AG08396 (cell line): ENCODE measurements at places on chromosomes 5 and 9.

- DNase-seq = no peak
Observed at GRCh38 chr9:133104718-133105460, 16.2 kb downstream of the RALGDS start.

DNA sequence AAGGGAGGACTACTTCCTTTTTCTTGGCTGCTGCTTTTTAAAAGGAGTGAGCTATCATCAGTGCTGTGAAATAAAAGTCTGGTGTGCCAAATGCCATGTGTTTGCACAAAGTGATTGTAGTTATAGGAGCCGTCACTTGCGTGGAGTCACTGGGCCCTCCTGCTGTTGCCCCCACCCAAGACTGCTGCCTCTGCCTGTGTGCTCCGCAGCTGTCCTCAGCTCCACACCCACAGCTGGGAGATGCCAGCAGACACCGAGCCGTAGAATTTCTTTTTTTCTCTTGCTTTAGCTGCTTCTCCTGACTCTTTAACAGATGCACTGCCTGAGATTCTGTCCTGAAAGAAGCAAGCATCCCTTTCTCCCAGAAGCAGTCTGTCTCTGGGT lies 9.8 kb upstream of the GLE1 start:
- no peak for DNase-seq

DNA sequence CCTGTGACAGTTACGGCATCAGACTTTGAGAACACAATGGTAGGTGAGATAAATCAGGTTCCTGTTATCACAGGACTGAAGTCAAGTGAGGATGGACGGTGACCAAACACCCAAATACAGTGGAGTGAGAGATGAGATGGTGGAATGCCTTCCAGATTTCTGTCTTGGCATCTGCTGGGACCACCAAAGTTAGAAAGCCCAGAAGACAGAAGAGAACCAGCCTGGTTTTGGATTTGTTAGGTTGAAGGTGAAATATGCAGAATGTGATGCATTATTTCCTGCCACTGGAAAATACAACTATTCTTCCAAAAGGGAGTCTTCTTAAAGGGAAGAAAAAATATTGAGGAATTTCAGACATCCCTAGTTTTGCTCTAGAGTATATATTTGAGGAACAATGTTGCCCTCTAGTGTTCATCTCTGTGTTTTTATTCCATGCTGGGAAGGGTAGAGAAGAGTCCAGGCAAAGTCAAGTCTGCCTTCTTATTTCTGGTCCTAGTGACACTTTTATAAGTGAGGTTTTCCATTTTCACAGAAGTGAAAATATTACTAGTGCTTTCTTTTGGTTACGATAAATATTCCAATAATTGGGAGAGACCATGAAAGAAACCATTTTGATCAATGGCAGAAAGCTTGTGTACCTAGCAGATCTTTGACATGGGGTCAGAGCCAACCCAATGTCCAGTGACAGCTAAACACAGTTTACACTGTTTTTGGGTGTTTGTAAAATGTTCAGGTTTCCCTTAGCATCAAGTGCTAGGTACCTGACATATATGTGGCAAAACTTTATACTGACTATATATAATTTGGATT lies 142.3 kb upstream of the ANKH start:
- DNase-seq = no peak

DNA sequence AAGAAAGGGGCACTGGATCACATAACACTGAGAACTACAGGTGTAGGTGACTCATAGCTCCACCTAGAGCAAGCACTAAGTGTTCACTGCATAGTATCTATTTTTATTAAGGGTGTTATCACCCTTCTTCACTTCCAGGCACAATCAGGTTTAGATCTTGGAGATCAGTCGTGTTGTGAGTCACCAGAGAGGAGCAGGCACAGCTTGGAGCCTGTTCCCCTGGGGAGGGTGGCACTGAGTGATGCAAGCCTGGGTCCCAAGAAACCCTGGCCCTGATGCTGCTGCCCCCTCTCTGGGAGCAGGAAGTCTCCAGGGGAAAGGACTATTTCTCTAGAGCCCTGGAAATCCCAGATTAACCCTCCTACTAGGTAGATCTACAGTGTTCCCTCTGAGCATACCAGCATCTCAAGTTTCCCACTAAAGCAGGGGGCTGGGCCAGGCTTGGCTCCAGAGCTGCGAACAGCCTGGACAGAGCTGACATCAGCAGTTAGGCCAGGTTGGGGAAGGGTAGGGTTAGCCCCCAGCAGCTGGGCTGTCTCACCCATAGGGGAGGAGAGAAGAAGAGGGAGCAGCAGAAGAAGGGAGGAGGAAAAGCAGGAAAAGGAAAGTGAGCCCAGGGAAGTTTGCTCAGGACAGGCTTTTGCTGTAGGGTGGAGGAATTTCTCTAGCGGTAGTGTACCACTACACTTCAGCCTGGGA lies 28.1 kb upstream of the SPINK4 start:
- no peak for DNase-seq

DNA sequence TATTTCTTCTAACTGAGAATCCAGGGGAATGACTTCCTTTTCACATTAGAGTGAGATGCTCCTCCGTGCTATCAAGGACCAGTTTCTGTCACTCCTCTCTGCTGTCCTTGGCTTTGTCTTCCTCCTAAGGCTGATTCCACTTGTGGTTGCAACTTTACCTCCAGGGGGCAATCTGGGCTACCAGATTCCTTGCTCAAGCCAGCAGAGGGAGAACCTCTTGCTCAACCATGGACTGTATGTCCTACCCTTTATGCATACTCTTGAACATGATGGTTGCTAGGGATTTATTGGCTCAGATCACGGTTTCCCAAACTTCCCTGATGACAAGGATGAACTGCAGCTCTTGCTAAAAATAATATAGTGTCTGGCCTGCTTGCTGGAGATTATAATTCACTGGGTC lies 24.0 kb downstream of the NNT start:
- peak; percentile 65 for DNase-seq

DNA sequence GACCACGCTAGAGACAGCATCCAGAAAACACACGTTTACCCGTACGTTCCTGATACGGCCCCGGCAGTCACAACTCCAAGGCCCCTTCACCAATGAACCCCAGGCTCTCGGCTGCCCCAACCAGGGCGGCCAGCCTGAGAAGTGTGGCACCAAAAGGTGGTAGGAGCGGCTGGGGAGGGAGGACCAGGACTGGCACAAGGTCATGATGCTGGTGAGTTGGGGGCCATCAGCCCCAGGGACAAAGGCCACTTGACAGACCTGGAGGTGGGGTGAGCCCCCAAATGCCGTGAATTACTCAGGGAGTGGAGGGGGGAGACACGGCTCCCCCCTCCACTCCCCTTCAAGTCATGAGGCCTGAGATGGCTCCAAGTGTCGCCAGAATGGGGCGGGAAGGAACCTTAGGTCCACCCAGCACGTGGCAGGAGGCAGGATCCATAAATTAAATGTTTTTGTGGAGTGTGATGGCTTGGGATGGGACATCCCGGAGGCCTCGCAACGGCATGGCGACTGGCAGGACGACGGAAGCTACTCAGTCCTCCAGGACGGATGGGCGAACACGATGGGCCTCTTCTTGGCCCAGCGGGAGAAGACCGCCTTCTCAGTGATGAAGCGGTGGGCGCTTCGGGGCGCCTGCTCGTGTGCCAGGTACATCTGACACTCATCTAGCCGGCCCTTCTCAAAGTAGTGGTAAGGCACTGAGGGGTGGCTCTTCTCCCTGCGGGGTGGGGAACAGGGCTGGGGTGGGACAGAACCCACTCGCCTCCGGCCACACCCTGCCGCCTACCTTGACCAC lies 8.7 kb upstream of the ST6GALNAC6 start:
- DNase-seq = no peak

- DNase-seq = no peak
Observed at GRCh38 chr5:143582176-143582575, 178.7 kb upstream of the NR3C1 start.

DNA sequence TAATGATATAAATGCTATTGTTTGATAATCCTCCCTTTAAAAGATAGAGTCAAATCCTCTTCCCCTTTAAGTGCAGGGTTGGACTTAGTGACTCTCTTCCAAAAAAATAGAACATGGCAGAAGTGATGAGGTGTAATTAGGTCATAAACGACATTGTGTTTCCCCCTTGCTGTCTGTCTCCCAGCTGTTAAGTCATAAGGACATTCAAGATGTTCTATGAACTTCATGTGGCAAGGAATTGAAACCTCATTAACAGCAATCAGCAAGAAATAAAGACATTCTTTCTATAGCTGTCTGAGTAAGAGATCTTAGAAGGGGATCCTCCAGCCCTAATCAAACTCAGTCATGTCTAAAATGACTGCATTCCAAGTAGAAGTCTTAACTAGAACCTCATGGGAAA lies 3.3 kb upstream of the SLC25A46 start:
- DNase-seq = no peak

GRCh38 chr5:61534481-61535267 lies 202.6 kb downstream of the ZSWIM6 start:
- no peak for DNase-seq

GRCh38 chr9:125066839-125067619 lies 76.3 kb downstream of the SCAI start:
- peak; percentile 10 for DNase-seq

GRCh38 chr9:128178806-128179431 lies 12.5 kb downstream of the CIZ1 start:
- no peak for DNase-seq

- DNase-seq = no peak
Observed at GRCh38 chr5:140073296-140073695, 30.2 kb upstream of the NRG2 start.

DNA sequence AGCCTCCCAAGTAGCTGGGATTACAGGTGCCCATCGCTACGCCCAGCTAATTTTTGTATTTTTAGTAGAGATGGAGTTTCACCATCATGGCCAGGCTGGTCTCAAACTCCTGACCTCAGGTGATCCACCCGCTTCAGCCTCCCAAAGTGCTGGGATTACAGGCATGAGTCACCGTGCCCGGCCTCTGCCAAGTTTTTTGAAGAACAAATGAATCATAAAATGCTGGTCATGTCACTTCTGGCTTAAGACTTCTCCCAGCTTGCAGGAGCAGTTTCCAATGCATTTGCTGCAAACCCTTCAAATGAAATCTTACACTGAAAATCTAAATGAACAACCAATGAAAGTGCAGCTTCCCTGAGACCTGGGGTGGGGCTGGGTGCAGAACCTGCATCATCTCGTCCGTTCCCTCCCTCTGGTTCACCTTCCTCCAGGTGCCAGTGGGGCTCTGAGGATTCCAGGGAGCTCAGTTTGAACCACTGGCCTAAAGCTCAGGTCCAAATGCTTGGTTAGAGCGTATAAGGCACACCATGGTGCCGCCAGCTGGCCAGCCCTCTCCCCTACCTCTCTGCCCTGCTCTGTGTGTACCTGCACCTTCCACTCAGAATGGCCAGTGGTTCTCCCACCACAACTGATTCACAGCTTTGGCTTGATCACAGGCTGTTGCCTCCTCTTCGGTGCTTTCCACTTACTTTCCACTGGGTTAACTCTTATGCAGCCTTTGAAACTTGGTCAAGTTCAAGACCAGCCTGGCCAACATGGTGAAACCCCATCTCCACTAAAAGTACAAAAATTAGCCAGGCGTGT lies 39.8 kb upstream of the FUBP3 start:
- peak; percentile 49 for DNase-seq

GRCh38 chr9:125355601-125356000 lies 94.0 kb downstream of the GAPVD1 start:
- DNase-seq = no peak

GRCh38 chr9:89942643-89943042 lies 337.8 kb downstream of the GADD45G start:
- no peak for DNase-seq

DNA sequence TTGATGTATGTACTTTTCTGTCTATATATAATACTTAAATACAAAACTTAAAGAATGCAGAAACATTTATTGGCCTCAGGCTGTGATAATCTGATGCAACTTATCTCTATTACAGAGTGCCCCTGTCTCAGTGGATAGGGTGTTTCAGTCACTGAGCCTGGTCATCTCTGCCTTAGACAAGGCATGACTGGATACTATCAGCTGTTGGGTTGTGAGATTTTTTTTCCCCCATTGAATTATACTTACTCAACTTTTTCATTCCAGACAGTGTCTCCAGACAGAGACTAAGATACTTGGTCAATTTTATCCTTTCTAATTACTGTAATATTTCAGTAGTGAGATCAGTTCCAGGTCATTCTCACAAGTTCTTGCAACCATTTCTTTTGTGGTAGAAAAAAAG lies 26.7 kb downstream of the XRCC4 start:
- DNase-seq = no peak

GRCh38 chr5:153896117-153896516 lies 142.6 kb downstream of the FAM114A2 start:
- no peak for DNase-seq

DNA sequence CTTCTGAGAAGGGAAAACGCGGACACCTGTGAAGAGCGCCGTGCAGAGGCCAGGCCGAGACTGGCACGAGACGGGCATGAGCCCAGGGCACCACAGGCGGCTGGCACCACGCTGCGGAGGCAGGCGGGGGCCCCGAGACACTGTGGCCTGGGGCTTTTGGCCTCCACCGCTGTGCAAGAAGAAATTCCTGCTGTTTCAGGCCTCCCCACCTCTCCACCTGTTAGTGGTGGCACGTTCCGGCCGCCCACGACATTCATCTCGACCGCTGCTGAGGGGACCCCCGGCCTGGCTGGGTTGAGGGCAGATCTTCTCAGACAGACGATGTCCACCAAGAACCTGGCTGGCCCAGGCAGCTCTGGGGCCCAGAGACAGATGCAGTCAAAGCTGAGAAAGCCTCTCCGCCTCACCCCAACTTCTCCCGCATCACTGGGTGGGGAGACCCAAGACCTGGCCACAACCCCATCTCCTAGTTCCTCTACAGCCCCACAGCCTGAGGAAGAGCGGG lies 11.5 kb downstream of the NACC2 start:
- DNase-seq = no peak

DNA sequence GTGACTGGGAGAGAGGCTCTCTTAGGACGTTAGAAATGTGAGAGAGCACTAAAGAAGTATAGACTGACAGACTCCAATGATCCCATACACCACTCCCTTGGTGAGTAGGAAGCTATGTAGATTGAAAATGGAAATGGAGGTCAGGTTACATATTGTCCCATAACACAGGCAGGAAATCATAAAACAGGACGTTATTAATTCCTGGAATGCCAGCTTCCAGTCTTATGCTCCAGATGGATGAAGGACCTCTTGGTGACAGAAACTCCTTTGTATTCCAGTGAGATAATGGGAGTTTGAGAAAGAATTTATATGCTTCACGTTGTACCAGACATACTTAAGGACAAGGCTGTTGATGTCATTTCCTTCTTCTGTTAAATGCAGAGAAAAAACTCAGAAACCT lies 338.2 kb upstream of the ITGA1 start:
- DNase-seq = no peak

- peak; percentile 47 for DNase-seq
Observed at GRCh38 chr9:35605351-35606137, 482 bp downstream of the TESK1 start.

GRCh38 chr5:66989286-66989685 lies 207.3 kb downstream of the CD180 start:
- DNase-seq = peak; percentile 29

DNA sequence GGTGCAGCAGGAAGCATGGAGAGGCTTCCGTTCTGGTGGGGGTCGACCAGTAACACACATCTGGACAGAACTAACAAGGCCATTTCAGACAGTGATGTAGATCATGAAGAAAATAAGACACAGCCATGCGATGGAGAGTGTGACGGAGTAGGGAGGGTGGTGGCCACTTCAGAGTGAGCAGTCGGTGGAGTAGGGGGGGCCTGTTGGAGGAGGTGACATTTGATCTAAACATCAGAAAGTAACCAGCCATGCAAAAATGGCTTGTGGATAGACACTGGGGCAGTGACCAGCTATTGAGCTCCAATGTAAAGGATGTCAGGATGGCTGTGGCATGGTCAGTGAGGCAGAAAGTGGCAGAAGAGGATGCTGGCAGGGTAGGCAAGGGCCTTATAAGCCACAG lies 65.9 kb downstream of the PPARGC1B start:
- DNase-seq = no peak

- no peak for DNase-seq
Observed at GRCh38 chr5:151182976-151183375, 25.4 kb upstream of the ANXA6 start.
